NCI-H1105 (cell line): ENCODE measurements at places on chromosomes 3 and 15.

DNA sequence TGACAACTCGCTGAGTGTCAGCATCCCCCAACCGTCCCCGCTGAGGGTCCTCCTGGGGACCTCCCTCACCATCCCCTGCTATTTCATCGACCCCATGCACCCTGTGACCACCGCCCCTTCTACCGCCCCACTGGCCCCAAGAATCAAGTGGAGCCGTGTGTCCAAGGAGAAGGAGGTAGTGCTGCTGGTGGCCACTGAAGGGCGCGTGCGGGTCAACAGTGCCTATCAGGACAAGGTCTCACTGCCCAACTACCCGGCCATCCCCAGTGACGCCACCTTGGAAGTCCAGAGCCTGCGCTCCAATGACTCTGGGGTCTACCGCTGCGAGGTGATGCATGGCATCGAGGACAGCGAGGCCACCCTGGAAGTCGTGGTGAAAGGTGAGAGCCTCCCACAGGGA is 35.4 kb downstream of the ACAN start:
- DNase-seq = no peak

GRCh38 chr3:179898024-179898423 is 138.7 kb downstream of the PEX5L start:
- DNase-seq = peak; percentile 48

GRCh38 chr3:186217820-186218164 is 108.9 kb upstream of the ETV5 start:
- no peak for DNase-seq

- no peak for DNase-seq
These were observed 39.7 kb upstream of the RNU6-1 start for GRCh38 chr15:67879440-67880129.

DNA sequence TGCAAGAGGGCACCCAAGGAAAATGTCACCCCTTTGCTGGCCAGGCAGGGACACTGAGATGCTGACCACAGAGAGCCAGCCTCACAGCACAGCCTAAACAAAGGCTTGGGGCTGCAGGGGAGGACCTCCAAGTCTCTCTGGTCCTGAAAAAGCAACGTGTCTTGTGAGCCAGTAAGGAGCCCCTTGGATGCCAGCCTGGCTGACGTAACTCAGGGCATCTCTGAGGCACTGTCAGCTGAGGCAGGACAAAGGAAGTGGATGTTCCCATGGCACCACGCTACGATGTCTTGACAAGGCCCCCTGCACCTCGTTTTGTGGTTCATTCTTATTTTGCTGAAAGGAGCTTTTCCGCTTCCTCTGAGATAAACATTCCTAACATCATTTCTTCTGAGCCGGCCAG is 160.7 kb downstream of the OR4M2 start:
- DNase-seq = no peak
